GDM1 (cell line): ENCODE measurements at places on chromosomes 4 and X.

GRCh38 chrX:135327299-135327698, 18.0 kb downstream of the ETDC start:
- DNase-seq, result no peak

GRCh38 chr4:6568148-6568547, 6.8 kb upstream of the MAN2B2 start:
- no peak for DNase-seq

GRCh38 chrX:153903991-153904957, at the start of gene AVPR2:
TSS of gene AVPR2 (plus strand) at chrX:153904673. CDS start at chrX:153905146, 473 bp downstream.
- DNase-seq, result no peak

DNA sequence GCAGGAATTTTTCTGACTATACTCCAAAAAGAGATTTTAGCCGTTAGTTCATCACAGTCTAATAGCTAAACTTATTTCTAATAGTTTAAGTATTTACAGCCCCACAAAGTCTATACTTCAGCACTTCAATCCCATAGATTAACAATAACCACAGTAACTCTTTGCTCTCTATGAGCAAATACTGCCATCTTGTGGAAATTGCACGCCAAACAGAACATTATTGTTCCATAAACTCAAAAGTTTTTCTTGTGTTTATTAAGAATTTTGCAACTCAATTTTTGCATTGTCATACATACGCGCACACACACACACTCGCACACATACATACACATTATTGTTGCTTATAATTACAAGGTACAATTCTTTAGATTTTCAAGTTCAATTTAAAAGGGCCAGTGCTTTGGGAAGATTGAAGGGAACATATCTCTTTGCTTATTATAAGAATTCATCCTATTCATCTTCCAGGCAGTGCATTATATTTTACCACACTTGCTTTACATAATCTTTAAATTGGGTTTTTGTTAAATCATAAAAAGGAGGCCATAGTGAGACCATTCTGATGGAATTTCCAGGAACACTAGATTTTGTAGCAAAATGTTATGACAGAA, 63.8 kb upstream of the ATOH1 start:
- no peak for DNase-seq

- DNase-seq, result no peak
These were observed 39.4 kb downstream of the ATP1B4 start for GRCh38 chrX:120401301-120401700.
